ENCODE measurements at places on chromosomes 4 and X. TPM values are rescaled to one million over a fixed set of nuclear protein-coding genes. Genes with fewer than 3 reads are reported as not detected.

Gene TMPRSS11F
- 0.86 TPM for total RNA-seq

Gene SPANXN3
- total RNA-seq: not detected

DNA sequence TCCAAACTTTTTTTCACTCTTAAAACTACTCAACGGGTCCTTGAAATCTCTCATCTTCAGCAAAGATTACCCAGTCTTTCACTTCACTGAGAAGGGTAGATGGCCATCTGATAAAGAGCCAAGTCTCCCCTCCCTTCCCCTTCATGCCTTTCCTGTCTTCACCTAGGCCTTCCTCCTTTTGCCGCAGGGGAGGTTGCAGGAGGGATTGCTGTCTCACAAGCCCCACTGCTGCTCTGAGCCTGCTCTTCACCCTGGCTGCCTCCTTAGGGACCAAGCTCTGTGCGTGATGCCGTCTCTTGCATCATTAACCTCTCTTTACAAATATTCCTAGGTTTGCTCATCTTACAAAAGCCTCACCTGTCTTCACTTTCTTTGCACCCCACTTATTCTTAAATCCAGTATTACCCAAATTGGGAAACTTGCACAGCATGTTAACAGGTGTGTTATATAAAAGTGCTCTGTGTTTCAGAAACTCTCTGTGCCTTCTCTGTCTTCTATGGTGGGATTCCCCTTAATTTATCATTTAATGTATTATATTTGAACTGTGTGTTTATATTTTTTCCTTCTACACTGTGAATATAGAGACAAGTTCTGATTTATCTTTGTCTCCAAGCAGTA is 3.8 kb downstream of the ZFX start:
- H3K36me3 ChIP-seq: peaks cover under 1% of the 10 kb centered on the region
- peak; percentile 54 for DNase-seq

GRCh38 chrX:148854306-148854705 is 353.9 kb downstream of the AFF2 start:
- no peak for DNase-seq
- no peaks in the 10 kb centered on the region for H3K36me3 ChIP-seq
- H3K27me3 ChIP-seq: no peaks in the 10 kb centered on the region
- peak overlapping the region; percentile 90 for H3K27ac ChIP-seq
- H3K4me1 ChIP-seq: peaks cover 18% of the 10 kb centered on the region
- peak overlapping the region; percentile 33 for H3K4me3 ChIP-seq

DNA sequence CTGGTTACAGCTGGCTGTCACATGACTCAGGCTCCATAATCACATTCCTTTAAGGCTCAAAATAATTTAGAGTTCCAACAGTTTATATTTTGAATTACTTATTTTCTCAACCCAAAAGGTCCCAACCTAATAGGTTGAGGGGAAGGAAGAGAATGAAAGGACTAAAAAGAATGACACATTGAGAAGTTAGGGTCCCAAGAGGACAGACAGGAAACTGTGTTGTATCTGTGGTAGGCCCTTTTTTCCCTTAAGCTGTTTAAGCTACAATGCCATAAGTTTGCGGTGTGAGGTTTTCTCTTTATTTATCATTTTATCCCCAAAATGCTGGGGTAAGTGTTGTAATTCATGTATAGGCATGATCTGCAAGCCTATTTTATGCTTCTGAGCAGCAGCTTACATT is 290.2 kb downstream of the ZNF674 start:
- H3K27ac ChIP-seq: peak overlapping the region; percentile 84
- H3K27me3 ChIP-seq: no peaks in the 10 kb centered on the region
- DNase-seq: no peak

DNA sequence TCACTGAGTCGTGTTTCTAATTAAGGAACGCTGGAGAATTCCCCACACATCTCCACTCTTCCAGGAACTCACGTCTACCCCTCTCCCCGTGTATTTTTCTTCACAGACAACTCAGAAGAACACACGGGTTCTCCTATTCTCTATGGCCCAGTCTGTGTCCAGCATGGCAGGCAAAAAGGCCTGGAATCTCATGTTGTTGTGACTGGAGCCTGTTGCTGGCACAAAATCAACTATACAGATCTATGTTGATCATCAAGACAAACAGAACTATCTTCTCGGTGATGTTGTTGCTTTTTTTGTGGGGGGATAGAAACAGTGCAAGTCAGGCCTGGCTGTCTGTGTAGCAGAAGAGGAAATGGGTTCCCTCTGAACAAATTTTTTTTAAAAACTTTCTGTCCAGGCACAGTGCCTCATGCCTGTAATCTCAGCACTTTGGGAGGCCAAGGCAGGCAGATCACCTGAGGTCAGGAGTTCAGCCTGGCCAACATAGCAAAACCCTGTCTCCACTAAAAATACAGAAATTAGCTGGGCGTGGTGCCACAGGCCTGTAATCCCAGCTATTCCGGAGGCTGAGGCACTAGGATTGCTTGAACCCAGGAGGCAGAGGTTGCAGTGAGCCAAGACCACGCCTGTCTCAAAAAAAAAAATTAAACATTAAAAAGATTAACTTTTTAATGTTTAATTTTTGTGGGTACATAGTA is 50.5 kb upstream of the CBR4 start:
- peaks cover 27% of the 10 kb centered on the region for H3K4me1 ChIP-seq
- H3K4me3 ChIP-seq: no peak overlapping the region
- H3K27ac ChIP-seq: peak overlapping the region; percentile 45
- H3K36me3 ChIP-seq: no peaks in the 10 kb centered on the region

DNA sequence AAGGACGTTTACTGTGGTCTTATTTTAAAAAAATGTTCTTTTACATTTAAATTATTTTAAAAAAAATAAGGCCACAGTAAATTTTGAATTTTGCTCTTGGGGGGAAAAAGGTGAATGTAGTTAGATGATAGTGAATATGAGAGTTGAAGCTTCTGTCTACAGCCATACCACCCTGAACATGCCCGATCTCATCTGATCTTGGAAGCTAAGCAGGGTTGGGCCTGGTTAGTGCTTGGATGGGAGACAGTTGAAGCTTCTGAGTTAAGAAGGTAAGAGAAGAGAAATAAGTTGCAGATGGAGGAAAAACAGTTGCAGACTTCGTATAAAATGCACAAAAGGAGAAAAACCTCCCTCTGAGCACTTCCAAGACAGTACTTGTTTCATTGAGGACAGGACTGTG is 115.6 kb upstream of the NR3C2 start:
- H3K27ac ChIP-seq: no peak overlapping the region
- no peak for DNase-seq
- no peak overlapping the region for H3K4me3 ChIP-seq
- H3K4me1 ChIP-seq: no peaks in the 10 kb centered on the region
- peaks cover 7% of the 10 kb centered on the region for H3K27me3 ChIP-seq

GRCh38 chr4:145888393-145888792 is 50.2 kb downstream of the ZNF827 start:
- peaks cover 40% of the 10 kb centered on the region for H3K36me3 ChIP-seq
- no peak for DNase-seq
- no peak overlapping the region for H3K27ac ChIP-seq
- peaks cover 11% of the 10 kb centered on the region for H3K4me1 ChIP-seq

- no peak overlapping the region for H3K4me3 ChIP-seq
- H3K27ac ChIP-seq: no peak overlapping the region
- DNase-seq: no peak
- peaks cover 2% of the 10 kb centered on the region for H3K36me3 ChIP-seq
- H3K4me1 ChIP-seq: peaks cover 10% of the 10 kb centered on the region
Observed at GRCh38 chr4:3498407-3498806, 33.8 kb downstream of the LRPAP1 start.

- peak overlapping the region; percentile 98 for H3K4me3 ChIP-seq
- no peaks in the 10 kb centered on the region for H3K27me3 ChIP-seq
- H3K27ac ChIP-seq: peak overlapping the region; percentile 99
- DNase-seq: peak; percentile 62
Observed at GRCh38 chr4:145936997-145937901, 1.4 kb downstream of the ZNF827 start.

- peaks cover 2% of the 10 kb centered on the region for H3K27me3 ChIP-seq
- no peak for DNase-seq
- no peak overlapping the region for H3K27ac ChIP-seq
- H3K4me3 ChIP-seq: no peak overlapping the region
- H3K36me3 ChIP-seq: no peaks in the 10 kb centered on the region
Observed at GRCh38 chr4:81898862-81899504, 427.3 kb upstream of the RASGEF1B start.

DNA sequence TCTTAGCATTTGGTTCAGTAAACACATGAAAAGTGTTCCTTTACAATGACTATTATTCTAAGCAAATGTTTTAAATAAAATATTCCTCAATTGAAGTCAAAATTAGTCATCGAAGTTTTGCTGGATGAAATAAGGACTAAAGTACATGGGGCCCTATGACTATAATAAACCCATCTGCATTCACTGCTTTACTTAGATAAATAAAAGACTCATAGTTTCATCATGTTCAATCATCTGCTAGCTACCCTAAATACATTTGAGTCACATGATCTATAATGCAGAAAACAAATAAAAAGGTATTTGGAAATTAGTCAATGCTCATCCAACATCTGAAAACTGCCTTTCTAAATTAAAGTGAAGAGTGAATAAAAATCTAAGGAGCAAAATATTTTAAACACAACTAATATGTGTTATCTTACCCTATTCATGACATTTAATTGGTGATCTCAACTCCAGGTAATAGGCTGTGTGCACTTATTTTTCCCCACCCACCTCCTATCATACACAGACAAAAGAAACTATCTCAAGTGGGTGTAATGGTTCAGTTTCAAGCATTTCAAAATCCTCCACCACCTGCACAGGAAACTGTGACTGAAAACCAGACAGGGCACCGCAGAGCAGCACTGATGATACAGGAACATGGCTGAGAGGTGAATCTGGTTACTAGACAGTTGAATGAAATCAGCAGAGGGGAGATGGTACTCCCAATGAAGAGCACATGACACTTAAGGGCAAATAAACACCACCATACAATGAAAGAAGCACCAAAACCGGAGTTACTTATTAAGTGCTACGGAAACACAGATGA is 78.6 kb downstream of the CAMK2D start:
- peaks cover 2% of the 10 kb centered on the region for H3K4me1 ChIP-seq
- peaks cover 5% of the 10 kb centered on the region for H3K36me3 ChIP-seq
- H3K4me3 ChIP-seq: no peak overlapping the region

DNA sequence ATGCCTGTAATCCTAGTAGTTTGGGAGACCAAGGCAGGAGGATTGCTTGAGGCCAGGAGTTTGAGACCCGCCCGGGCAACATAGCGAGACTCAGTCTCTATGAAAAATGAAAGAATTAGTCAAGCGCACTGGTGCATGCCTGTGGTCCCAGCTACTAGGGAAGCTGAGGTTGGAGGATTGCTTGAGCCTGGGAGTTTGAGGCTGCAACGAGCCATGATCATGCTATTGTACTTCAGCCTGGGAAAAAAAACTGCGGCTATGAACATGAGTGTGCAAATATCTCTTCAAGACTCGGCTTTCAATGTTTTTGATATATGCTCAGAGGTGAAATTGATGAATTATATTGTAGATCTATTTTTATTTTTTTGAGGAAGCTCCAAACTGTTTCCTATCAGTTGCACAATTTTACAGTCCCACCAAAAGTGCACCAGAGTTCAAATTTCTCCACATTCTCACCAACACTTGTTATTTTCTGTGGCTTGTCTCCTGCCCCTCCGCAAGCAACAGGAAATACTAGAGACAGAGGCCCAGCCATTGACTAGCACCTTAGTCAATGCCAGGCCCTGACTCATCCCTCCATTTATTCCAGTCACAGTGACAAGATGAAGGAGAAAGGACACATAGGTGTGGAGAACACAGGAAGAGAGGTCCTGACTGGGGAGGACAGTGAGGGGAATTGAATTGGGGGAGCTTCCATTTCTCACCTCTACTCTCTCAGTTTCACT is 33.1 kb upstream of the ZNF41 start:
- no peak for DNase-seq
- H3K36me3 ChIP-seq: peaks cover 3% of the 10 kb centered on the region
- peaks cover 5% of the 10 kb centered on the region for H3K4me1 ChIP-seq
- no peak overlapping the region for H3K27ac ChIP-seq
- H3K27me3 ChIP-seq: peaks cover 4% of the 10 kb centered on the region

GRCh38 chrX:44906542-44906941 is 33.6 kb downstream of the KDM6A start:
- no peak overlapping the region for H3K27ac ChIP-seq
- peaks cover 10% of the 10 kb centered on the region for H3K36me3 ChIP-seq

DNA sequence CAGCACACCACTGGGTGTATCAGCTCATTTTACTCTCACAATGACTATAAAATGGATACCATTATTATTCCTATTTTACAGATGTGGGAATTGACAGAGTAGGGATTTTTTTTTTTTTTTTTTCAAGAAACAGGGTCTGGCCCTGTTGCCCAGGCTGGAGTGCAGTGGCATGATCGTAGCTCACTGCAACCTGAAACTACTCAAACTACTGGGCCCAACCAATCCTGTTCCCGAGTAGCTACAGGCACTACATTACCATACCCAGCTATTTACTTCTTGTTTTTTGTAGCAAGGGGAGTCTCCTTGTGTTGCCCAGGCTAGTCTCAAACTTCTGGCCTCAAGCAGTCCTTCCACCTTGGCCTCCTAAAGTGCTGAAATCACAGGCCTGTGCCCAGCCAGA is 95.2 kb downstream of the LARP7 start:
- no peak for DNase-seq
- H3K27ac ChIP-seq: no peak overlapping the region
- H3K36me3 ChIP-seq: no peaks in the 10 kb centered on the region
- no peaks in the 10 kb centered on the region for H3K4me1 ChIP-seq
- no peaks in the 10 kb centered on the region for H3K27me3 ChIP-seq

GRCh38 chrX:27350476-27350875 is 112.7 kb downstream of the PPP4R3C start:
- H3K36me3 ChIP-seq: no peaks in the 10 kb centered on the region
- no peaks in the 10 kb centered on the region for H3K4me1 ChIP-seq
- no peak for DNase-seq
- no peak overlapping the region for H3K27ac ChIP-seq

All from mesothelial cell of epicardium (in vitro differentiated cells).